Erythroblast (primary cell): ENCODE measurements at places on chromosomes 2 and 18.
A peak's percentile ranks its signal among the peaks of the same experiment; 100 is the strongest.

- peak; percentile 11 for DNase-seq
Measured at GRCh38 chr2:235634435-235635158, 140.8 kb downstream of the AGAP1 start.

DNA sequence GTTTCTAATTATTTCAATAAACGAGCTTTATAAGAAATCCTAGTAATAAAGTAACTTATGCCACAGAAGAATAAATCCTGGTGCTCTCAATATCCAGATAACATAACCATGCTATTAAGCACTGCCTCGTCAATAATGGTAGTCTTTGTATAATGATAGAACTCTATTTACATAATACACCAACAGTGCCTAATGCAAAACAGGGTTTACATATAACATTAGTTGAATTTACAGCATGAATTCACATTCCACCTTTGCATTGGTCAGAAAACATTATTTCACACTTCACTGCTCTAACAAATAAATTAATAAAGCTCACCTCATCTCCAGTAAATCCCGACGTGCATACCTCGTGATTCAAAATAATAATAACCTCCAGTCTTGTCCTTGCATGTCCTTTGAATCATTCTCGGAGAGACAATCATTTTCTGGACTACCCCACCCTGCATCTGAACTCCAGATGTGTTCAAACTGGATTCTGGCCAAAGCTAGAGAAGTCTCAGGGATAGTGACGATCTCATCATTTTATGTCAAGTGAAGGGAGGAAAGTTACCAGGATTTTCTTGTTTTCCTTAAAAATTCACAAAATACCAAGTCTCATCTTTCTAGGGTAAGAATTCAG, 189.2 kb downstream of the NCKAP5 start:
- DNase-seq, result no peak

DNA sequence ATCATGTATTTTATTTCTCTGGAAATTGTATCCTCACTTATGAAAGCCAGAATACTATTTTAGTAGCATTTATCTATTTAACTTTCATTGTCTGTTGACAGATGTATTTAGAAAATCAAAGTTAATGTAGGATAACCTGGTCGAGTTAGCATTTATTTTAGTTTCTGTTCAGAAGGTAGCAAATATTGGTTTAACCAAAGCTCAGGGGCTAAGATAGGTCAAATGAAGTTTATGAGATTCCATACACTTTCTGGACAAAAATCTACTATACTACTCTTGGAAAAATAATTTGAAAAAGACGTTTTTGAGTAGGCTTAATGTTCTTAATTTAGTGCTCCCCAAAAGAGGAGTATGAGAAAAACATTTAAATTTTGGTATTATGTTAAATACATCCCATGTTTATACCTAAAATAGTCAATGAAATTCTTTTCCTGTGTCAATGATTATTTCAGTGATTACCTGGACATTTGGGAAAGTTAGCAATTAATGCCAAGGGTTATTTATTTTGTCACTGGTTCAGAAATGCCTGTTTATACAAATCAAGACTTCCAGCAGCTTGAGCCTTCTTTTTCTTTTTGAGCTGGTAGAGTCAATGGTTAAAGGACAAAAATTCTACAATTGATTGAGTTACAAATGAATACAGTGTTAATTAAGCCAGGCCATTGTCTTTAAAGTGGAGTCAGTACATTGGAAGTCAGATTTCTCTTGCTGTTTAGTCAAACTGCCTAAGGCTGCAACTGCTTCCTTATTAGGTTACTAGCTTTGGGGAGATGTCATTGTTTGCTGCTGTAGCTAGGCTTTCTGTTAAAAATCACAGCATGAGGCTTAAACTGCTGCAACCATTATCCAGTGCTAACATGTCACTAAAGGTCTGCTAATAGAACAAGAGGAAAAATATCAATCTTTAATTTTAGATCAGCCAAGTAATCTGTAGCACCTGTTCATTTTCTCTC, 182.3 kb downstream of the CAMKMT start:
- DNase-seq, result no peak

DNA sequence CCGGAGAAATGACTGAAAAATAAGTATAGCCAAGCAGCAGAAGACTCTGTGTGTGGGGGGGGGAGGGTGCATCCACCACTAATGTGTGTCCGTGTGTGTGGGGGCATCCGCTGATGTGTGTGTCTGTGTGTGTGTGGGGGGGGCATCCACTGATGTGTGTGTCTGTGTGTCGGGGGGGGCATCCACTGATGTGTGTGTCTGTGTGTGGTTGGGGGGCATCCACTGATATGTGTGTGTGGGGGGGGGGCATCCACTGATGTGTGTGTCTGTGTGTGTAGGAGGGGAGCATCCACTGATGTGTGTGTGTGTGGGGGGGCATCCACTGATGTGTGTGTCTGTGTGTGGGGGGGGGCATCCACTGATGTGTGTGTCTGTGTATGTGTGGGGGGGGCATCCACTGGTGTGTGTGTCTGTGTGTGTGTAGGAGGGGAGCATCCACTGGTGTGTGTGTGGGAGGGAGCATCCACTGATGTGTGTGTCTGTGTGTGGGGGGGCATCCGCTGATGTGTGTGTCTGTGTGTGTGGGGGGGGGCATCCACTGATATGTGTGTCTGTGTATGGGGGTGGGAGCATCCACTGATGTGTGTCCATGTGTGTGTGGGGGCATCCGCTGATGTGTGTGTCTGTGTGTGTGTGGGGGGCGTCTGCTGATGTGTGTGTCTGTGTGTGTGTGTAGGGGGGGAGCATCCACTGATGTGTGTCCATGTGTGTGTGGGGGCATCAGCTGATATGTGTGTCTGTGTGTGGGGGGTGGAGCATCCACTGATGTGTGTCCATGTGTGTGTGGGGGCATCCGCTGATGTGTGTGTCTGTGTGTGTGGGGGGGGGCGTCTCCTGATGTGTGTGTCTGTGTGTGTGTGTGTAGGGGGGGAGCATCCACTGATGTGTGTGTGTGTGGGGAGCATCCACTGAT, 125.0 kb downstream of the NFATC1 start:
- DNase-seq, result peak; percentile 49

- DNase-seq, result no peak
Measured at GRCh38 chr2:14324308-14324707, 308.2 kb upstream of the LRATD1 start.
